ENCODE measurements at places on chromosomes 1 and 21.

DNA sequence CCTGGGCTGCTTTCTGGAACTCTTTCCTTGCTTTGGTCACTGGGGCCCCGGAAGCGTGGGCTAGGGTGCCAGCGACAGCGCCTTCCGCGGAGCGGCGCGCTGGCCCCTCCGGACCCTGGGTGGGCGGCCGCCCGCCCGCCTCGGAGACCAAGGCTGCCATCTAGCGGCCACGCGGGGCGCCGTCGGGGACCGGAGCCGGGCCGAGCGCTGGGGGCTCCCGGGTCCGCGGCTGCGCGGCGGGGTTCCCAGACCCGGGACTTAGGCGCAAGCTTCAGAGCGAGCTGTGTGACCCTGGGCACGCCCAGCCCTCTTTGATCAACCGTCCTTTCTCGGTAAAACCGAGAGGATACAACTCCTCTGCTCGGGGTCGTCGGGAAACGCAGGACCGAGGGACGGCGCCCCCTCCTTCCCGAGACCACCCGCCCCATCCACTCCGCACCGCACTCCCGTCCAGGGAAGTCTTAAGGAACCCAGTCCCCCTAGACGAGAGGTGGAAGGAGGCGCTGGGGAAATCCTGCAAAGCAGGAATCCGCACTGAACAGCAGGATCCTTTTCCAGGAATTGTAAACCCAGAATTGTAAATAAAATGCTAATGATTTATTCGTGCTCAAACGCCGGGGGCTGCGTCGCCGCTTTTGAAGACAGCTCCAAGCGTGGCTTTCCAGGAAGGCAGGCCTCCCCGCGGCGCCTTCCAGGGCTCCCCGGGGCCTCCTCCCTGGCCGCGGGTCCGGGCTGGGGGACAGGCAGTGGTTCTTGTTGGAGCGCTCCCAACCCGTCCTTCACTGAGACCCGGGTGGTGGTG, 41.2 kb downstream of the RRAGC start:
- peak; percentile 17 for DNase-seq

DNA sequence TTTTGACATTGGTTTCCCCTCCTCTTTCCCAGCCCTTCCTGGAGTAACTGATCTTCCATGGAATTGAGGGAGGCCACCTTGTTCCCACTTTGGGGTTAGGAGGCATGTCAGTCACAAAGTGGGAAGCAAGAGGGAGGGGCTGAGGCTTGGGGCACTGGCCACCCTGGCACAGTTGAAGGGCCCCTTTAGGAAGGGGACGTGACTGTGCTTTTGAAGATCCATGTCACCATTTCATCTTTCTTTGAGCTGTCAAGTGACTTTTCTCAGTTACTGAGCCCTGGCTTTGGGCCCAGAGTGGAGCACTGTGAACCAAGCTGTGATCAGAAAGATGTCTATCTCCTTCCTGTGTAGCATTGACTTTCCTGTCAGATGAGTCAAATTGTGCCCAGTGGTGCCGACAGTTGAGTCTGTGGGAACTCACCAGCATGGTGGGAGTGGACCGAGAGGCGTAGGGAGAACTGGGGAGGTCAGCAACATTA, 38.5 kb upstream of the TDRD10 start:
- no peak for DNase-seq

DNA sequence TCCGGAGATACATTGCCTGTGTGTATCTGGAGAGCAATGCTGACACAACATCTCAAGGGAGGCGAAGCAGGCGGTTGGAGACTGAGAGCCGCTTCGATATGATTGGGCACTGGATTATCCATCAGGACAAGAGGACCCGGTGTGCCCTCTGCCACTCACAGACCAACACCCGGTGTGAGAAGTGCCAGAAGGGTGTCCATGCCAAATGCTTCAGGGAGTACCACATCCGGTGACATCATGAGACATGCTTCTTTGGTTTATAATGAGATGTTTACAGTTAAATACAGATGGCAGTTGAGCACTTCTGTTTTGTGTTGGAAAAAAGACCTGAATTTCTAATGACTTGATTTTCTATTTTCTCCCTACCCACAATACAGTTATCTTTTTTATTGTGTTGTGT, 12.1 kb downstream of the PGBD2 start:
- peak; percentile 74 for DNase-seq

DNA sequence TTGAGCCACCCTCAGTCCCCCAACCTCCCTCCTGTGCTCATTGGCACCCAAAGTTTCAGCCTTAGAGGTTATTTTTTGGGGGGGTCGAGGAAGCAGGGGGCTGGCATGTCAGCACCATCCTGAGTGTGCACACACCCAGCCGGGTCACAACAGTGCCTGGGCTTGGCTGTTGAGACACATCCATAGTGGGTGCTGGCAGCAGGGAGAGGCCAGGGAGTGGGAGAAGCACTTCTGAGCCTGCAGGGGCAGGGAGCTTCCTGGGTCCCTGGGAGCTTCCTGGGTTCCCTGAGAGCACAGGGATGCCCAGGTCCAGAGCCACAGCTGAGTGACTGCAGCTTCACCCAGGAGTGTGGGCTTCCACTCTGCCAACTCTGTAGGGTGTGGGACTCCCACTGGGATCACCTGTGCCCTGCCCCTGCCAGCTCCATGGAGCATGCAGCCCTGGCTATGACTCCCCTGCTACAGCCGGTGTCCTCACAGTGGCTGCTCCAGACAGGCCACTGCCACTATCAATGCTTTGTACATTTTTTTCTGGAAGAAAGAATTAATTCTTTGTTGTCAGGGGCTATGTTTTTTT, 240.4 kb downstream of the PTGER3 start:
- DNase-seq, result no peak

DNA sequence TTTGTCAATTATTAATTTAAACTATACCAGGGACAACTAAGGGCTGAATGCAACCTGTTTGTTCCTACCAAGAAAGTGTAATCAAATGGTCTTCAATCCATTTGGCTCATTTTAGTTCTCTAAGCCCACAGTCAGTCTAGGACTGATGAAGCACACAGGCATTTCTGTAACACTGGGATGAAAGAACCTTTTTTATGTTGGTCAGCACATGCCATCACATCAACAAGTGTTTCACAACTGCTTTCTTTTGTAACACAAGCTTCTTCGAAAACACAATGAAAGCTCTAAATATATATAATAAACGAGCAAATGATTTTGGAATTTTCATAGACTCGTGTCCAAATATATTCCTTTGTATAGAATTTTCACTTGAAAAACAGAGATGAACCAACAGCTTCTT, 28.8 kb downstream of the HEATR1 start:
- DNase-seq, result no peak

GRCh38 chr1:67500413-67500959, 70.3 kb upstream of the SERBP1 start:
- peak; percentile 72 for DNase-seq

DNA sequence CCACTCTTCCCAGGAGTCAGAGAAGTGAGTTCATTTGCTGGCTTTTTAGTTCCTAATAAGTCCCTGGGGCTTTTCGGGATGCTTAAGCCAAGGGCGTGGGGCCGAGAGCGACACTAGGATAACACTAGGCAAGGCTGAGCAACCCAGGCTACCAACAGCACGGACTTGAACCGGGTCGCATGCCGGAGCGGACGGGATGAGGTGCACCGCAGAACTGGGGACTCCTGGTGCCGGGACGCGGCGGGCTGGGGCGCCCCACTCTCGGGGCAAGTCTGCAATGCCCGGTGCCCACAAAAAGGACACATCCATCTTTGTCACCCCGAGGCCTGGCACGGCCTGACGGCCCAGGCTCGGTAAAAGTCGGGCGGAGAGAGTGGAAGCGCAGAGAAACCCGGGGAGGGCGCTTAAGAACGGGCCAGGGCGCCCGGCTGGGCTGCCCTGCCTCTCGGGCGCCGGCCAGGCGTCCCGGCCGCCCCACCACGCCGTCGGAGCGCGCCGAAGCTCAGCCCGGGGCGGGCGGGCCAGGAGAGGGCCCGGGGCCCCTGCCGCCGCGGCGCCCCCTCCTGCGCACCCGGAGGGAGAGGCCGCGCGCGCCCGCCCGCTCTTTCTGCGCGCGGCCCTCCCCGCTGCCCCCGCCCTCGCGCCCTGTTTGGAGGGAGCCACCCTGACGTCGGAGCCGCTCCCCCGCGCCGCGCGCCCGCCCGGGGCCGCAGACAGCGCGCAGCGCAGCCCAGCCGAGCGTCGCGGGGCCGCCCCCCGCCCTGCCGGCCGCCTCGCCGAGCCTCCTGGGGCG, at the start of gene NBL1:
NBL1 (plus strand) TSS at position 710 of the 793 bp plus-strand sequence. CDS start 10,720 bp downstream, outside the sequence.
- no peak for DNase-seq

DNA sequence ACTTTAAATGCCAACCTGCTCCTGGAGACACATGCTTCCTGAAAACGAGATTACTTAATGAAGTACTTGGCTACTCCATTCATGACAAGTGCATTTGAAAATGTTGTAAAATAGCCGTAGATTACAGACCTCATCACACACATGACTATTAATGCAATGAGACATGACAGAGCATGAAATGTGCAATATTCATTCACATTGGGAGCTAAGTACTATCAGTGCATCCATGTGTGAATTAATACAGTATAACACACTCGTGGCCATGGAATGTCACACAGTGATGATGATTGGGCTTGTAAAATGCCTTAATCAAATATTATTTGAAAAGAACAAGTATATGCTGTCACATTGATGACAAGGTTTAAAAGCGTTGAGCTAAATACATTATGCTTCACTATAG, 407.0 kb downstream of the AMY1C start:
- DNase-seq, result no peak

Measured in NCI-H1092 (cell line).